NCI-H2081 (cell line): ENCODE measurements at places on chromosomes 7 and 10.
A peak's percentile ranks its signal among the peaks of the same experiment; 100 is the strongest.

DNA sequence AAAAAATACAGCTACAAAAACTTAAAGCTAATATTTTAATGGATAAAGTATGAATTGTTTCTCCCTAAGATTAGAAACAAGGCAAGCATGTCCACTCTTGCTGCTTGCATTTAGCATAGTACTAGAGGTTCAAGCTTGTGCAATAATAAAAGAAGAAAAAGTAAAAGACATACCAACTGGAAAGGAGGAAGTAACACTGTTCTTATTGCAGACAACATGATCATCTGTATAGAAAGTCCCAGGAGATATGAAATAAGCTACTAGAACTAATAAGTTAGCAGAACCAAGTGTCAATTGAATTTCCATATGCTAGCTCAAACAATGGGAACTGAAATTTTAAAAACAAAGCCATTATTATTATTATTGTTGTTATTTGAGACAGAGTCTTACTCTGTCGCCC, 20.0 kb upstream of the RABGEF1 start:
- DNase-seq, result no peak

GRCh38 chr7:1459512-1459892, 232 bp upstream of the MICALL2 start:
- DNase-seq, result peak; percentile 99

DNA sequence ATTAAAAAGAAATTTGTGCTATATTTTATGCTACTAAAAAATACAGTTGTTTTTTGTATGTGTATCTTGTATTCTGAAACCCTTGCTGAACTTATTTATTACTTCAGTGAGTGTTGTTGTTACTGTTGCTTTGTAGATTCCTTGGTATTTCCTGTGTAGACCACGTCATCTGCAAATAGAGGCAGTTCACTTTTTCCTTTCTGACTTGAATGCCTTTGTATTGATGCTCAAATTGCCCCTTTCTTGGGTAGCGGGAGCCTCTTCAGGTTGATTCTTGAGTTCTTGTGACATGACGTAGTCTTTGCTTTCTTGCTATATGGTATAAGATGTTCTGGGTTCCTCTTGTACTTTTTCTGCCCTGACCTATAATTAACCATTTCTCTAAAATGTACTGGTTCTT, 504.1 kb downstream of the SDK1 start:
- DNase-seq, result no peak

DNA sequence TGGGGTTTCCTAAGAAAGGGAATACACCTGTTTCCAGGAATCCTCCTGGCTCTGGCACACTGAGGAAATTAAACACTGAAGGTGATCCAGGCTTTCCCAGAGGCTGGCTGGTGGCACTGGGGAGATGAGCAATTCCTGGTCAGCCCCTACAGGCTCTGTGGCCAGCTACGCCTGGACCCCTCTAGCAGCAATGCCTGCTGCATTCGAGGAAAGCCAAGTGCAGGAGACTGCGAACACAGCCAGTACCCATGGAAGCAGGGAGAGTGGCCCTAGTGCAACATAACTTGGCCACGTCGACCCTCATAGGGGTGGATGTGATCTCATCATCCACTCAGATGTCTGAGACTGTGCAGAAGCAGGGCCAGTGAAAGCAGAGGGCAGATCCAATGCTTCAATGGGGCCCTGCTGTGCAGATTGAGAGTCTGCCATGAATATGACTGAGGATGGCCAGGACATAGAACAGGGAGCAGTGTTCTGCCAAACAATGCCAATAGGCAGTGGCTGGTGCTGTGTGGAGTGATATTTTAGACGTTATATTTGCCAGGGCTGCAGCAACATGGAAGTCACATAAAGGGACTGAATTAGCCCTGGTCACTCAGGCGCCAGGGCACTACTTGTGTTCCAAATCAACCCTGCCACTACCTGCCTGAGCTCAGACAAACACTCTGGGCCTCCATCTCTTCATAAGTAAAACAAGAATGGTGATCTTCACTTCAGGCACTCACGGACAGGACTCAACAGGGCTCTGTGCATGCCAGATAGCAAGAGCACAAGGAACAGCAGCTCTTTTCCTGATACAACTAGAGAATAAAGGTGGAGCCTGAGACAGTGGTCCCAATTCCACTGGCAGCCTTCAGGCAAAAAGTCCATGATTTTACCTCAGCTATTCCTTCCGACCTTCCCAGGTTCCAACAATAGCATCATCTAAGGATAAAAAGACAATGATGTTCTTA, 2.4 kb downstream of the ZNF488 start:
- DNase-seq, result no peak

DNA sequence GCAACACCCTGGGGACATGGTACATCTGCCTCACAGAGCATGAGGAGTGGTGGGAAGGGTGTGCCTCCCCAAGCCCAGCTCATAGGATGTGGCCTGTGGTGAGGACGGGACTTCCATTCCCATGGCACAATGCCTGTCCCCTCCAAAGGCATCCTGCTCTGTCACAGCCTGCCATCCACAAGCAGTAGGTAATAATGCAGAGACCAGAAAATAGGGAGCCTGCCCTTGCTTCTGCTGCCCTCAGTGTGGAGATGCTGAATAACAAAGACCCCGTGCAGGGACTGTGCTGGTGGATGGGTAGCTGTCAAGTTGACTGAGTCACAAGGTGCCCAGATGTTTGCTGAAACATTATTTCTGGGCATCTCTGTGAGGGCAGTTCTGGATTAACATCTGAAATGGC, 199.9 kb upstream of the GRB10 start:
- DNase-seq, result no peak

- DNase-seq, result no peak
Observed at GRCh38 chr7:27198138-27198841, 1.6 kb downstream of the HOXA13 start.

- peak; percentile 76 for DNase-seq
Observed at GRCh38 chr7:155804897-155805825, 7.1 kb downstream of the SHH start.

GRCh38 chr10:102648269-102648888, 4.1 kb downstream of the TRIM8 start:
- no peak for DNase-seq

DNA sequence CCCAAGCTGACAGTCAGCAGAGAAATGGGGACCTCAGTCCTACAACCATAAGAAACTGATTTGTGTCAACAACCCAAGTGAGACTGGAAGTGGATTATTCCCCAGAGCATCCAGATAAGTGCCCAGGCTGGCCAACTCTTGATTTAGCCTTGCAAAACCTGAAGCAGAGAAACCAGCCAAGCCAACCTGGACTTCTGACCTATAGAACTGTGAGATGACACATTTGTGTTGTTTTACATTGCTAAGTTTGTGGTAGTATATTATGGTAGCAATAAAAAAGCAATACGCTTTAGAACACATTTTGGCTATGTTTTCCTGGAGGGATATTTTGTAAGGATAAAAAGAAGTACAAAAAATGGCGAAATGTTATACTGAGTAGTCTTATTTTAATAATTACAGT, 19.7 kb upstream of the CCDC6 start:
- DNase-seq, result no peak

DNA sequence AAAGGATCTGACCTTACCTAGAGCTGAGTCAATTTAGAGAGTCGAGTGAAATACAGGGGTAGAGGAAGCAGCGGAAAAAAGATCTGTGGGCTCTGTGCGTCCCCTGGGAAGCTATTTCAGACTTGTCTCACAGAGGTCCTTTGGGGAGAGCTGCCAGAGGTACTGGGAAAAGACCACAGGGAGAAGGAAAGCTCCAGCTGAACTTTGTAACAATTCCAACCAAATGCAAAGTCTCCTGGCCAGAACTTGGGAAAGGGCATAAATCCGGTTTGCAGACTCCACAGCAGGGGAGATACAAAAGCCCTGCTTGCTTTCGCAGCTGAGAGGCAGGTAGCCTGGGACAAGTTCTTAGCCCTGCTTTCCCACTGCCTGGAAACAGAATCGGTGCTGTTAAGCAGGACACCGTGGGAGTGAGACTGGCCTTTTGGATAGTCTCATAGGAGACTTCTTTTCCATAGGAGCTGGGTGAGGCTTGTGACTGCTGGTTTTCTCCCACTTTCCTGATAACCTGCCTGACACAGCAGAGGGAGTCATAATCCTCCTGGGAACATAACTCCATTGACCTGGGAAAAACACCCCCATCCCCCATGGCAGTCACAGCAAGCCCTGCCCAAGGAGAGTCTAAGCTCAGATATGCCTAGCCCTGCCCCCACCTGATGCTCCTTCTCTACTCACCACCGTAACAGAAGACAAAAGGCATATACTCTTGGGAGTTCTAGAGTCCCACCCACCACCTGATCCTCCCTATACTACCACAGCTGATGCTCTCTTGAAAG, 926.2 kb downstream of the KCNMA1 start:
- no peak for DNase-seq

DNA sequence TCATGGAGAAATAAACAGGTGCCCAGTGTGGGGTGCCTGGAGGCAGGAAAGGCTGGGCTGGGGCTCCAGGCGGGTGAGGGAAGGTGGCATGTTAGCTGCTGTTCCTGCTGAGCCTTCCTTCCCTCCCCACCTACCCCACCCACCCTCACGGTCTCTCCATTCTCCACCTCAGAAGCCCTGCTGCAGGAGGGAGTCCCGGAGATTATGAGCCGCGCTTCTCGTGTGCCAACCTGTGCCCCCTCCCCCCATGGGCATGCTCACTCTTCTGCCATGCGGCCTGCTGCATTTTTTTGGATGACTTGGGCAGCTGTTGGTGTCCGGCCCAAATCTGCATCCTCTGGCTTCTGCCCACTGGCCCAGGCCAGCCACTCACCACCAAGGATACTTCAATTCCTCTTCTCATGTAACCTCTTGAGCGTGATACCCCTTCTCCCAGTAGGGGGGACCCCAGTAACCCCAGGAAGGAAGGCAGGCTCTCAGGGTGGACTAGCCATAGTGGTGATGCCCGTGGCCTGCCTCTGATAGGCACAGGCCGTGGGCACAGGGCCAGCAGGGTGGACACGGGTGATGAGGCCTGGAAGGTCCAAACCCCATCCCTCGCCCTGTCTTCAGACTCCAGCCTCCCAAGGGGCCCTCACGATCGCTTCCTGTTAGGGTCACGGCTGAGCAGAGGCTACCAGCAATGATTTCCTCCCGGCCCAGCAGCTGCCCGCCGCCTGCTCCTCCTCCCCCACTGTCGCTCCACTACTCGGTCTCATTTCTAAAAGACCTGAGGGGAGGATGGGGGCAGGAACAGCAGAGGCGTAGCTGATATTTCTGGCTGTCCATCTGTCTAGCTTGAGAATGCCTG, 27.8 kb downstream of the UNC5B start:
- DNase-seq, result no peak

DNA sequence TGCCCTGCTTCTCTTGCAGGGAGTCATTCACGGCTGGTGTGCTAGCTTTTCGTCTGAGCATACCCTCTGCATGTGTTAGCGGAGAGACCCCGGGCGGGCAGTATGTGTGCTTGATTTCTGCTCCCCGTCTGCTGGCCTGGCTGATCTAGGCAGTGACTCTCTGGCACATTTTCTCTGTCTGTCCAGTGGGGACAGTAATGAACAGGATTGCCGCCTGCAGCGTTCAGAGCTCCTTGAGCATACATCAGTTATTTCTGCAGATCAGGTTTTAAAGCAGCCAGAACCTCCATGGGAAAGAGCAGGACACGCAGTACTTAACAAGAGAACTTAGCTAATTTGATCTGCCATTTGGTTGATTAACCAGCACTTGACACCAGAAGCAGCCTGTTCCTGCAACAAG, 242.5 kb downstream of the CELF2 start:
- DNase-seq, result no peak

- DNase-seq, result no peak
Observed at GRCh38 chr7:78218051-78218450, 419.5 kb downstream of the PHTF2 start.

DNA sequence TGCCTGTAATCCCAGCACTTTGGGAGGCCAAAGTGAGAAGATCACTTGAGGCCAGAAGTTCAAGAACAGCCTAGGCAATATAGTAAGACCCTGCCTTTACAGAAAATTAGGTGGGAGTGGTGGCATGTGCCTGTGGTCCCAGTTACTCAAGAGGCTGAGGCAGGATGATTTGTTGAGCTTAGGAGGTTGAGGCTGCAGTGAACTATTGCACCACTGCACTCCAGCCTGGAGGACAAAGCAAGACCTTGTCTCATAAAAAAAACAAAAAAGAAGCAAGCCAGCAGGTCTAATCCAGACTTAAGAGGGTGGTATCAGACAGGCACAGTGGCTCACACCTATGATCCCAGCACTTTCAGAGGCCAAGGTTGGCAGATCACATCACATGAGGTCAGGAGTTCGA, 24.5 kb upstream of the KCTD7 start:
- DNase-seq, result no peak

GRCh38 chr10:68047122-68047521, 28.0 kb downstream of the HERC4 start:
- no peak for DNase-seq

DNA sequence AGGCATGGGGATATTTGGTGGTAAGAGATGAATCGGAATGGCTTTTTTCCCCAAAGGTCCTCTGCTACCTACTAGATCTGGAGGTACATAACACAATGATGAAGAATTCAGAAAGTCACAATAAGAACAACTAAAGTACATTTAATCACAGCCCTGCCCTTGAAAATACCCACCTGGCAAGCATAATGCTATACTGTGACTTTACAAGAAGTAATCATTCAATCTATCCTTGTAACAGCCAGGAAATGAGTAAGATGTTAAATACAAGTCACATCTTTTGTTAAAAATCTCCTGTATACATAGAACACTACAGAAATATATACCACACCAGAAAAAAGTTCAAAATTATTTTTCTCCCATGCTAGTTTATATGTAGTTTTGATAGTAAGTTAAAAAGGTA, 108.3 kb upstream of the ABCB5 start:
- no peak for DNase-seq

DNA sequence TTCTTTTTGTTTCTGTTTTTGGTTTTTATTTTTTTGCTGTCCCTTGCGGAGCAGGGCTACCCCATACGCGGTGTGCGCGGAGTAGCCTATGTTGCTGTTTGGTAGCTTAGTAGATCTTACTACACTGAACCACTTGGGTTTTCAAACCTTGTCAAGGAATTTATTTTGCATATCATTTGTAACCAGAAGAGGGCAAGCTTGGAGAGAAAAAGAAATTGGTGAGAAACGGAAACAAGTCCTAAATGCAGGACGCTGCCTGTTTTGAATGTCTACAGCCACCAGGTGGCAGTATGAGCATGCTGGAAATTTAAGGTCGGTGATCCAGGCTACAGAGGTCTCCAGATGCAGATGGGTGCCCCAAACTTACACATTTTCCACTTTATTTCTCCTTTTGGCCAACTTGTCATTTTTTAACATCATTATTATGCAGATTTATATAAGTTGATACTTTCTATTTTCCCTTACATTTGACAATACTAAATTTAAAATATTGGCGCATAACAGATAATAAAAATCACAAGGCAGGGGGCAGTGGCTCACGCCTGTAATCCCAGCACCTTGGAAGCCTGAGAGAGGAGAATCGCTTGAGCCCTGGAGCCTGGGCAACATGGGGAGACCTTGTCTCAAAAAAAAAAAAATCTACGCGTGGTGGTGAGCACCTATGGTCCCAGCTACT, 15.3 kb upstream of the TRA2A start:
- DNase-seq, result peak; percentile 90

- no peak for DNase-seq
Observed at GRCh38 chr10:78981257-78981969, 87.4 kb upstream of the ZMIZ1 start.

GRCh38 chr10:118734475-118734874, 20.3 kb downstream of the CACUL1 start:
- no peak for DNase-seq
